ENCODE measurements at places on chromosomes 12 and 14. TPM values are rescaled to one million over a fixed set of nuclear protein-coding genes. Genes with fewer than 3 reads are reported as not detected.

DNA sequence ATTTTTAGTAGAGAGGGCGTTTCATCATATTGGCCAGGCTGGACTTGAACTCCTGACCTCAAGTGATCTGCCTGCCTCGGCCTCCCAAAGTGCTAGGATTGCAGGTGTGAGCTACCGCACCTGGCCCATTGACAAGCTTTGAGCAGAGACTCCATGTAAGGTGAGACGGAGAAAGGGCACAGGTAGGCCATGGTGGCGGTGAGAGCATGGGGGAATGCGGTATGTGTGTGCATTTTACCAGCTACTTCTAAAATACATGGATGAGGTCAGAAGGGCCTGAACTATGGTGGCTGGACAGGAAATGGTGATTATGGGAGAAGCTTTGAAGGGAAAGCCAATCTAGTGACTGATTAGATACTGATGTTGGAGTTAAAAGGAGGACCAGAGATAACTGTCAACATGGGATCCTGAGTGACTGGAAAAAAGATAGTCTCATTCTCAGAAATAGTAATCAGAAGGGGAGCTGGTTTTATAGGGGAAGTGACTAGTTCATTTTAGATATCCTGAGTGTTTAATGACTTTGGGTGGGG lies 21.9 kb upstream of the PTPRB start:
- DNase-seq = no peak

DNA sequence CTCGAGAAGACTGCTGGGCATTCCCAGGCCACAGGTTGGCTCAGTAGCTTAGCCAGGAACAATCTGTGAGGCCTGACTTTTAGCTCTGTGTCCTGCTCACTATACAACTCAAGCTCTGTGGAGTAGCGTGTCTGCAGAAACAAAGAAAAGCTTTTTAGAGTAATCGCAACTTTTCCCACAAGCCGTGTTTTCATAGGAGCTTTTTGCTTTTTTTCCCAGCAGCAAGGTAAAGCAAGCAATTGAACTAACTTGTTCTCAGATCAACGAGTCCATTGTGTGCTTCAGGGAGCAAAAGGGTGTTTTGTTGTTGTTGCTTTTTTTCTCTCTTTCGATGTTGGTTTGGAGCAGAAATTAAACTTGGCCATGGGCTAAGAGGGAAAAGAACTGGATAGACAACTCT lies 97.3 kb upstream of the BCL2L14 start:
- no peak for DNase-seq

DNA sequence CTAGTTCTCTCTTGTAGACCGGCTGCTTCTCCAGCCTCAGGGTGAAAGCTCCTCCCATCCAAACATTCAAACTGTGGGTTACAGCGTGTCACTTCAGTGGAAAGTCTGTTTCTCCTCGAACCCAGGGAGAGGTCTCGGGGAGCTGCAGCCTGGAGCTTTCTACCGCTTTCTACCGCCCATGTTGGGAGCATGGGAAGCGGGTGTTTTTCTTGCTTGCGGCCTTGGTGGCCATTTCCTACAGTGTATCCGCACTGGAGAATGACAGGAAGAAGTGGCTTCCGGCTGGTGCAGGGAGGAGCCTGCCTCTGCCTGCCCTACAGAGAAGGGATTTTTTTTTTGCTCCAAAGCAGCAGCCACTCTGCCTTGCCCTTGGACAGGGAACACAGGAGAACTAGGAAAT lies 21.2 kb downstream of the ZFP36L1 start:
- DNase-seq = no peak

Gene SLC8A3
- polyA plus RNA-seq = 0.42 TPM

- DNase-seq = peak; percentile 96
Measured at GRCh38 chr12:124396544-124397398, 101.9 kb downstream of the RFLNA start.

DNA sequence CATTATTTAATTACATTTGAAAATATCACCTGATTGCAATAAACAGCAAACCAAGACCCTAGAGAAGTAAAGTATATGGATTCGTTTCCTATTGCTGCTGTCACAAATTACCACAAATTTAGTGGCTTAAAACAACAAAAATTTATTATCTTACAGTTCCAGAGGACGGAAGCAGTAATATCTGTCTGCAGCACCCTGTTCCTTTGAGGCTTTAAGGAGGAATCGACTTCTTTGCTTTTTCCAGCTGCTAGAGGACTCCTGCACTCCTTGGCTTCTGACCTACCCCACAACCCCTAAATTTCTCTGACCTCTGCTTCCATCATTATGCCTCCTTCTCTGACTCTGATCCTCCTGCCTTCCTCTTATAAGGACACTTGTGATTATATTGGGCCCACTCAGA lies 23.8 kb upstream of the PPM1A start:
- DNase-seq = no peak

DNA sequence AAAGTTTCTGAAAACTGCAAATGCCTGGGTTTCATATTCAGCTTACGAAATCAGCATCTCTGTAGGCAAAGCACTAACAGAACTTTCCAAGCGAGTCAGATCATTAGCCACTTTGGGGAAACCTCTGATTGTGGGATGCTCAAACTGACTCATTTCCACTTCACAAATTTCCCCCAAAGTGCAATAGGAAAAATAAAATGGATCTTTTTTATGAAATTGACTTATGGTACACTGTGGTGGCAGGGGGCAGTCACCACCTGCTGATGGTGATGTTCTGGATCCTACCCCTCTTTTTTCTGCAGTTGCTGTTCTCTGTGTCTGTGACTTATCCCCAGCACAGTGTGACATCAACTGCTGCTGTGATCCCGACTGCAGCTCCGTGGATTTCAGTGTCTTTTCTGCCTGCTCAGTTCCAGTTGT lies 5.6 kb downstream of the TCTN1 start:
- DNase-seq = no peak

DNA sequence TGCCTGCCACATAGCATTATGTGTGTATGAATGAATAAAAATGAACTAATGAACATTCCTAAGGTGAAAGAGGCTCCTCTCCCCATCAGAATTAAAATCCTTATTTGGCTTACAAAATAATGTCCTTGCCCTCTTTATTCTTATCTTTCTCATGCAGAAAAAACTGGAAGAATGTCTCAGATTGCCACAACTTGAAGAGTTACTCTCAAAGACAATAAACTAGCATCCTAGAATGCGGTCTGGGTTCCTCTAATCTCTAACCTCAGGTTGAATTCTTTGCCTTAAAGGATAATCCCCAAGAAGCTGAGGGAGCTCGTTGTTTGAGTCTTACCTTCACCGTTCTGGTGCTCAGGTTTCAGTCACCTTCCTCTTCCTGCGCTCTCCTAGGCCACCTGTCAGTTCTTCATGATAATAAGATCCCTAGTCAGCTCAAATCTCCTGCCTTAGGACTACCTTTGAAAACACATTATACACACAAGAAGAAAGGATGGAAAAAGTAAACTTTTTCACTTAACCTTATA lies 147.1 kb downstream of the PHLDA1 start:
- no peak for DNase-seq

DNA sequence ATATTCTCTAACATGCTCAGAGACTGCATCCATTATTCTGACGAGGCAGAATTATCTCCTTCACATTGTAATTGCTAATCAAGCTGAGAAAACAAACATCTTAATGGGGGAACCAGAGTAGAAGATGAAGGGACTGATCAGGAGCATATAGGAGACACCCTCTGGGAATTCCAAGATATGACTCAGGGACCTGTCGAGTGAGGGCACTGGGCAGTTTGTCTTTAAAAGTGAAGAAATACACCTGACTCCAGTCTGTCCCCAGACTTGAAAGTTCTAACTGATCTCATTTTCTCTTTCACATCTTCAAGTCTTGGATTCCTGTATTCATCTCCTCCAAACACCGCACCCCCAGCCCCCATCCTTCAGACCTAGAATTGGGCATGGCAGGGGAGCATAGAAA lies 226.9 kb upstream of the PLXNC1 start:
- no peak for DNase-seq

Gene SERPINA9
- not detected for polyA plus RNA-seq

- no peak for DNase-seq
Measured at GRCh38 chr14:34710006-34710405, 4.4 kb downstream of the CFL2 start.

Gene SLC38A4
- 1.3 TPM for polyA plus RNA-seq

- no peak for DNase-seq
Measured at GRCh38 chr14:27389402-27389801, 791.6 kb upstream of the NOVA1 start.

DNA sequence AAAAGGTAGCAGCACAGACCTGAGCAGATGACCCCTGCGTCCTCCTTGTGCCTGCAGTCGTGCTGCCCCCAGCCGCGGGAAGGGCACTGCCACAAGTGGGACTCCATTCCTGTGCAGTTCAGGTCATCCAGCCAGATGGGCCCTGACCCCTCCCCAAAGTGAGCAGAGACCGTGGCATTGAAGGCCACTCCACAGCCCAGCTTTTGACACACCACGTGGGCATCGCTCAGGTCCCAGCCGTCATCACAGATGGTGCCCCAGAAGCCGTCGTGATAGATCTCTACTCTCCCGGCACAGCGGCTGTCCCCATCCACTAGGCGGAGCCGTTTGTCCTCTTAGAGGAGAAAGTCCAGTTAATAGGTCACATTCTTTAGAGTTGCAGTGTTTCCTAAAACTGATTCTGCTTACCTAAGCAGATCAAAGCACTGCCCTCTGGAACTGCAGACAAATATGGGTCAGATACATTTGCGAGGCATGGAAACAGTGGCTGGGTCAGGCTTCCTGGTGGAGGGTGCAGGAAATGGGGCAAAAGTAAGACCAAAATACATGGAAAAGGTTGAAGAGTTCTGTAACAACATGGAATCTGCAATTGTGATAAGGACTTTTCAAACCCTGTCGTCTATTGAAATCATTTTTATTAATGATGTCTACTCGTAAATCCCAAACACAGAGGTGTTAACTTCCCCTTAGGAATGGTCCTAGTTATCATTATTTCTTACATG lies 69.4 kb downstream of the CD163L1 start:
- no peak for DNase-seq

Gene PKP2
- polyA plus RNA-seq = 37.1 TPM

DNA sequence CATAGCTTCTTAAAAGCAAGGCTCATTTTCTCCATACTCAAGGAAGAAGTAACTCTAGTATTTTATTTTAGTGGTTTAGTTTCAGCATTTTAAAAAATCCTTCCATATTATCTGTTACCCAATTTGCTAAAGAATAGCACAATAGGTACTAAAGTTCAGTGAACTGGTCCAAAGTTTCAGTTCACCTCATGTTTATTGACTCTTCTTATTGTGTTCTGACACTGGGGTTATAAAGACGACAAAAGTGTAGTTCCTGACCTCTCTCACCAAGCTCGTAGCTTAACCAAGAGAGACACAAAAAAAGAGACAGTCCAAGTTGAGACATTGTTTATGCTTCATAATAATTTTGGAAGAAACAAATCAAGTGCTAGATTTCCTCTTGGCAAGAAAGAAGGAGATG lies 40.8 kb upstream of the SLC38A2 start:
- no peak for DNase-seq

DNA sequence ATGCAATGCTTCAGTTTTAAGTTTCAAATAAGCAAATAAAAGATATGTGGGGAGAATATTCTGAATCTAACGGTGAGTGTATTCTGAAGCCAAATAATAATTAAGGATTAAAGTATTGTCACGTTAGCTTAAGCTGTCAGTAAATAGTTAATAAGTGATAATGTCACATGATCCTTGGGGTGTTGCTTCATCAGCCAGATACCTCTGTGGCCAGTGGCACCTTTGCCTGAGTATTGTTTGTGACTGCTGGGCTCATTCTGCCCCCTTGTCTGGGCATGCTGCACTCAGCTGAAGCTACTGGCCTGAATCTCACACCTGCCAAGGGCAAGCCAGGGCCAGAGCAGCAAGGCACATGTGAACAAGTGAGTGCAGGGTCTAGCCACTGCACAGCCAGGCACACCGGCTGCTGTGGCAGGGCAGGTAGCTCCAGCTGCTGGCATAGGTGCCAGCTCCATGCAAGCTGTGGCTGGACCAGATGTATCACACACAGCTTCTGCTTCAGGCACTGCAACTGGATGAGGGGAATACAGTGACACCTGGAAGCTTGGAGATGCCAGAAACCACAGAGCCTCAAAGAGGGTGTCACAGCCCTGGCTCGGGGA lies 739.7 kb downstream of the SLC6A15 start:
- no peak for DNase-seq

Gene IAPP
- 0.10 TPM for polyA plus RNA-seq

- DNase-seq = no peak
Measured at GRCh38 chr12:58922849-58923248, 2.5 kb upstream of the LRIG3 start.
